ENCODE measurements at places on chromosomes 13 and 19.
A peak's percentile ranks its signal among the peaks of the same experiment; 100 is the strongest.

DNA sequence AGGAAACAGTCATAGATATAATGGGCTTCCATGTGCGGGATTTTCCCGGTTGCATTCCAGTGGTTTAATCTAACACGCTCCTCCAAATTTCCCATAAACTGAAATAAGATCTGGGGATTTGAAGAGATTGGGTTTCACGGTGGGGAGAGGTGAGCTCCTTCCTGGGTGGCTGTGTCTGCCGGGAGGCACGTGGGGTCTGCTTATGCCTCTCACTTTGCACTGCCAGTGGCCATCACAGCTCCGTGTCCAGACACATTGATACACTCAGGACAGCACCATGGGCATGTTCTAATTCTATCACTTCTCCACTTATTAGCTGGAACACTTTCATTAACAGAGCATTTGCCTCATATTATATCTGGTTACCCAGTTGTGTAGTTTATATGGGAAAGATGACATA, 73.4 kb downstream of the SOX1 start:
- no peak for DNase-seq

GRCh38 chr13:71578048-71578447, 289.0 kb downstream of the DACH1 start:
- no peak for DNase-seq

DNA sequence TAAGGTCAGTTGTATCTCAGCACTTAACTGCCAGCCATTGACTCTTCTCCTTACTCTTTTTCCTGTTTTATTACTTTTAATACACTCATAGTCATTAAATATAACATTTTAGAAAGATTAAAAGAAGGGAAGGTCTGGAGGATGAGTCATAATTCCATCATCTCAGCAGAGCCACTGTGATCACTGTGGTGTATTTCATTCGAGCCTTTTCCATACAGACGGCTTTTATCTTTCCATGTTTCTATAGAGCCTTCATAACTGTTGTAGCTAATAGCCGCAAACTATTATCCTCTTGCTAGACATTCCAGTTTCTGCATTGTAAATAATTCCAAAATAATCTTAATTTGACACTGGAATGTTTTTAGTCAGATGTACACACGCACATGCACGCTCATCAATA, 4.7 kb upstream of the FLT1 start:
- DNase-seq: no peak

- no peak for DNase-seq
These were observed 101.2 kb downstream of the RFC3 start for GRCh38 chr13:33919120-33919519.

- DNase-seq: peak; percentile 23
These were observed 22.3 kb downstream of the TMEM161A start for GRCh38 chr19:19115954-19116353.

GRCh38 chr13:41995946-41996345, 35.0 kb upstream of the VWA8 start:
- DNase-seq: no peak

- no peak for DNase-seq
These were observed 108.2 kb upstream of the RNF113B start for GRCh38 chr13:98285317-98285716.

DNA sequence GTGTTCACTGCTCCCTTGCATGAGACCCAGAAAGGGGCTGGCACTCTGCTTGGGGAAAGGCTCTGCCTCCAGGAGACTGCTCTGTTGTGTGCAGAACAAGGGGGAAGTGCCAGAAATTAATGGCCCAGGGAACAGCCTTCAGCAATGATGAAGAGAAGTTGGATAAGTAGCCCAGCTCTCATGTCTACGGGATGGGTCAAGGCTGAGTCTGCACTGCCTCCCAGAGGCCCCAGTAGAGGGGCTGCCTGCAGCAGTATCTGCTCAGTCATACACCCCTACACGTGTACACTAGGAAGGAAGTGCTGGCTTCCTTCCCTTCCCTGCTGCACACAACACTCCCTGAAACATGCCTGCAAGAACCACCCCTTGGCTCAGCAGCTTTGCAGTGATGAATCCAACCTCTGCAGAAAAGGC, 54.6 kb upstream of the URI1 start:
- DNase-seq: no peak

- DNase-seq: no peak
These were observed 97.1 kb upstream of the IRS2 start for GRCh38 chr13:109883181-109884180.

- DNase-seq: peak; percentile 38
These were observed 22.7 kb downstream of the TFDP1 start for GRCh38 chr13:113607056-113607888.

DNA sequence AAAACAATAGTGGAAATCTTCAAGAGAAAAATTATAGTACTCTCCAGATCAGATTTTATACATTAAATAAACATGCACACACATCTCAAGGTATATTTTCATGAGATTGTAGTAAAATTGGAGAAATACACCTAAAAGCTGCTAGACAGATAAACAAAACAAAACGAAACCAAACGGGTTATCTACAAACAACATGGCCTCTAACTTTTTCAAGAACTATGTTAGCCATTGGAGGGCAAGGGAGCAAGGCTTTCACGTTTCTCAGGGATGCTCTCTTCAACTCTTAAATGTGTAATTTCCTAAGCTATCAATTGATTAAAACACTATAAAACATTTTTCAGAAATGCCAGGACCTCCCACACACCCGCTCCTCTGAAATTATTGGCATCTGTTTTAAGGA, 1262.4 kb upstream of the PCDH20 start:
- no peak for DNase-seq

GRCh38 chr13:64845110-64845509, 2385.0 kb downstream of the PCDH9 start:
- DNase-seq: no peak

DNA sequence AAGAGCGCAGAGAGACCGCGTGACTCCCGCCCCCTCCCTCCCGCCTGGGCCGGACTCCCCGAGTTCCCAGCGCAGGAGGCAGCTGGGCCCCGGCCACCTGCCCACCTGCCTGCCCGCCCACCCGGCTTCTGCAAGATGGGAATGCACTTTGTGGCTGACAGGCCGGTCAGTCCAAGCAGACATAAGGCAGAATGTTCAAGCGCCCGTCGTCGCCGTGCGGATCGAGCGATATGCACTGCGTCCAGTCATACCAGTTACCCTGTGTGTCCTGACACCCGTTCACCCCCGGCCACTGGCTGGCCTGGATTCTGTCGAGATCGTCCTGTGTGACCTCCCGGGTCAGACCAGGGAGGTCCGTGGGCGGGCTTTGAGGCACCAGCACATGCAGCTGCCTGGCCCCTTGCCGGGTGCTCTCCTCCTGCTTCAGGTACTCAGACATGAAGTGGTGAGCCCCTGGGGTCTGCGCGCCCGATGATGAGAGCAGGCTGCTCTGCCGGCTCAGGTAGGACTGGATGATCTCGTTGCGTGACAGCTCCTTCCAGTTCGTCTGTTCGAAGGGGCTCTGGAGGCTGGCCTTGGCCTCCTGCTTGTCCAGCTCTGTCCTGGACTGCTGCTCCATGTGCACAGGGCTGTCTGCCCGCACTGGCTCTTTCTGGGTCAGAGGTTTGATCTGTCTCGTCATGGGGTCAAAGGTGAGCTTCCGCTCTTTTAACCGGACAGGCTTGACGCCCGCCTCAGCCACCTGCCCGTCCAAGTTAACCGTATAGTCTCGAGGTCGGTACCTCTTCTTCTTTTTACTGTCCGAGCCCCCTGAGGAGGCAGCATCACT, 3.9 kb upstream of the SLC35E1 start:
- DNase-seq: no peak

GRCh38 chr13:113105032-113105920, at the start of gene F7:
F7 (plus strand) TSS chr13:113105791; CDS start chr13:113105842, 51 bp downstream.
- DNase-seq: no peak

DNA sequence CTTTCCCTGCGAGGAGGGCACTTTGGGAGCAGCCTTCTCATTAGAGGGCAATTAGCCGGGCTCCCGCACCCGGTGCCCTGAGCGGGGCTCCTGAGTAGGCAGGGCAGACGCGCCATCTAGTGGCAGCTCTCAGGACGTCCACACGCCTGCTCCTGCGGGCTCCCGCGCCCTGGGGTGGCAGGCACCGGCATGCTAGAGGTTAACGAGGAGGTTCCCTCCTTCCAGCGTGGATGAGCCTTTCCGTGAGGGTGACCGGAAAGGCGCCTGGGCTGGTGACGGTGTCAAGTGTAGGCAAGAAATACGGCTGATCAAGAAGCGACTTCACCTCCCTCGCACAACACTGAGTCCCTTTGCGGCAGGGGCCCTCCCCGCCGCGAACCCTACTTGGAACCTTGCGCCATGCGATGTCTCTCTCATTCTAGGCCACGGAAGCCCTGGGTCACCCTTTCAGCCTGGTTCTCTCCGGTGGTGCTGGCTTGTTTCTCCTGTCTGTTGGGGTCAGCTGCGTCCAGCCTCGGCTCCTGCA, 67.7 kb downstream of the ALOX5AP start:
- DNase-seq: peak; percentile 68

GRCh38 chr13:106859533-106859904, 291.6 kb upstream of the ARGLU1 start:
- no peak for DNase-seq

- no peak for DNase-seq
These were observed 4.6 kb downstream of the ICAM5 start for GRCh38 chr19:10294368-10294697.

DNA sequence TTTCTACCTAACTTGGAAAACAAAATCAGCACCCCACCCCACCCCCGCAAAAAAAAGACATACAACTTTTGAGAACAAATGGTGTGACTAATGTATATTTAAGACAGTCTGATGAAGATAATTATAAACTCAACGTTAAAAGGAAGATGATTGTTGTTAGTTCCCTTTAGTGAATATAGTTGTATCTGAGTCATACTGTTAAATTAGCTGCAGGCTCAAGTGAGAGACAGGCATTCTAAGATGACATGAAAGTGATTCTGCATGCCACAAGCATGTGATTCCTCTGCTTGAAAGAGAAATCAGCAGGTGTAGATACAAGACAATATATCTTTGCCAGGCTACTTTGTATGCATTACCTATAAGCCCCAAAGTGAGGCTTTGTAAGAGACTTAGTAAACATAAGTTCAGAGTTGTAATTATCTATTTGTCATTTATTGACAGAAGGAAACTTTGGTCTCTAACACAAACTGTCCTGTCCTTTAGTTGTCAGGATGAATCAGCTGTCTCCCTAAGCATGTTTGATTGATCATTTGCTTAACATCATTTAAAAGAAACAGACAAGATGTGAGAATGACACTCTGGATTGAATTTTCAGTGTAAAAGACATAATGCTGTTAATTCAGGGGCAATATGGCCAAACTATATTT, 319.4 kb upstream of the HTR2A start:
- DNase-seq: no peak

All from T-cell (primary cell).